ENCODE measurements at places on chromosomes 4 and X. TPM values are rescaled to one million over a fixed set of nuclear protein-coding genes. Genes with fewer than 3 reads are reported as not detected.

GRCh38 chr4:162232349-162232748 is 68.5 kb upstream of the FSTL5 start:
- no peaks in the 10 kb centered on the region for H3K4me1 ChIP-seq
- no peaks in the 10 kb centered on the region for H3K36me3 ChIP-seq
- no peaks in the 10 kb centered on the region for H3K27me3 ChIP-seq
- no peak overlapping the region for H3K4me3 ChIP-seq
- H3K27ac ChIP-seq, result no peak overlapping the region

DNA sequence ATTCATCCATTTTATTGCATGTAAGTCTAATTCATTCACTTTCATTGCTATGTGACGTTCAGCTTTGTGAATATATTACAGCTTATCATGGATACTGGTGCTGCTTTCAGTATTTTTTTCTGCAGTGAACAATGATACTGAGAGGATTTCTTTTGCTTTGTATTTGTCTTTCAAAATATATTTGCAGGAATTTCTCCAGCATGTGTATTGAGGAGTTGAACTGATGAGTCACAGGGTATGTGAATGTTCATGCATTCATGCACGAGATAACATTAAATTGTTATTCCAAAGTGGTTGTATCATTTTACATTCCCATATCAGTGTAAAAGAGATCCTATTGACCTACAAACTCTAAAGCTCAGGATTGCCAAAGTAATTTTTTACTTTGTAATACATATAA is 283.8 kb upstream of the ARSJ start:
- H3K27me3 ChIP-seq, result no peaks in the 10 kb centered on the region
- H3K27ac ChIP-seq, result peak overlapping the region; percentile 21
- H3K4me3 ChIP-seq, result no peak overlapping the region

CCNI gene
- 160 TPM for total RNA-seq

GRCh38 chr4:118745357-118745756 is 60.2 kb downstream of the METTL14 start:
- peaks cover 53% of the 10 kb centered on the region for H3K36me3 ChIP-seq
- H3K4me3 ChIP-seq, result no peak overlapping the region
- DNase-seq, result no peak
- H3K27me3 ChIP-seq, result peaks cover 13% of the 10 kb centered on the region
- peak overlapping the region; percentile 89 for H3K27ac ChIP-seq

USP51 gene
- total RNA-seq, result 1.3 TPM

TREX2 gene
- total RNA-seq, result 0.32 TPM
